SJSA1 (cell line): ENCODE measurements at places on chromosomes 13 and 19. TPM values are rescaled to one million over a fixed set of nuclear protein-coding genes. Genes with fewer than 3 reads are reported as not detected.
A peak's percentile ranks its signal among the peaks of the same experiment; 100 is the strongest.

GRCh38 chr19:676007-676338 is 219 bp upstream of the FSTL3 start:
- DNase-seq: no peak

- DNase-seq: no peak
Measured at GRCh38 chr13:41568972-41569351, 111.6 kb downstream of the RGCC start.

Gene GPC5
- not detected in 2 replicates for total RNA-seq

GRCh38 chr13:110698689-110699088 is 7.2 kb downstream of the CARS2 start:
- DNase-seq: peak; percentile 55

Gene ZNF525
- total RNA-seq: 5.0 and 6.3 TPM in 2 replicates

Gene GRK1
- 0.08 TPM in 1 of 2 replicates, not detected in the other for total RNA-seq

Gene VSTM2B
- total RNA-seq: not detected in 2 replicates

Gene CPAMD8
- total RNA-seq: 0.34 and 1.3 TPM in 2 replicates
